ENCODE measurements at places on chromosomes 2 and 18.
A peak's percentile ranks its signal among the peaks of the same experiment; 100 is the strongest.

DNA sequence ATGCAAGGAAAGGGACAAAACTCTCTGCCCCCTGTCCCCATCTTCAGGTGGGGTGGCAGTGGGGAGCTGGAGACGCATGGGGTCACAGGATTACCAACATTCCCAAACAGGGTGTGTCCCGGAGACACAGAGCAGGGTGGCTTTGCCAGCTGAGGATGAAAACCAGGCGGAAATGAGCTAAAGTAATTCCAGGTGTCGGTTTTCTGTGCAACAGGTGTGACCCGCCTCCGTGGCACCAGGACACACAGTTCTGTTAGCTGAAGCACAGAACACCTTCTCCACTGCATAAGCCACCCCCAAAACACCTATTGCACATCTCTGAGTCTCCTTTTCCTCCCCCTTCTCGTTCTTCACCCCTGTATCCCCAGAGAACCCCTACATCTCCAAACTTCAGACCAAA lies 122.7 kb upstream of the GLI2 start:
- DNase-seq = no peak

DNA sequence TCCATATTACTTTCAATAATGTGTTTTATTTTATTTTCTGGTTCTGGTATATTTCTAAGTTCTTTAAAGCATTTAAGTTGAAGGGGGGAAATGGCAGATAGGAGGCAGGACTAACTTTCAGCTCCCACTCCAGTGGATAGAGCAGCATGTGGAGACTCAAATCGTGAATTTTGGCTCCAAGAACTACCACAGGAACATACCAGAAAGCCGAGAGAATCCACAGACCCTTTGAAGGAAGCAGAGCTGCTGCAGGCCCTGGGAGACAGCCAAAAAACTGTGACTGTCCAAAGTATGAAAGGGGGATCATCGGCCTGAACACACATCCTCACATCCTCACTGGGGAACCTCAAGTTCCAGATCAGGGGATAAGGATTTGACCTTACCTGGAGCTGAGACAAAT lies 207.6 kb upstream of the VWC2L start:
- DNase-seq = peak; percentile 12

DNA sequence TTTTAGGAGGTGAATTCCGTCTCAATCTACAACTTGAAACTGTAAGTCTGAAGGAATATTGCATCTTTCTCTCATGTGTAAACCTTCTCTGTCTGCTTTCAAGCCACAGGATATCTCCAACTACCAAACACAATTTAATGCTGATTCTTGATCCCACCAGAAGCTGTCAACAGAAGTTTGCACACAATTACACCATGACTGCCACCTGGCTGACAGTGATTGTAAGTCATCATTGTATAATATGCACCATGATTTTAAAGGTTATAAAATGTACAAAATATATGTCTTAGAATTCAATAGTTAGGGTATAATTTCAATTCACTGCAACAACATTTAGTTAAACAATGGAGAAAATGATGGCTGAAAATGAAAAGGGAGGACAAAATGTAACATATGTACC lies 18.4 kb downstream of the PREPL start:
- DNase-seq = no peak

GRCh38 chr2:106095478-106096298 lies 98.4 kb downstream of the UXS1 start:
- no peak for DNase-seq

- DNase-seq = no peak
Measured at GRCh38 chr18:39149211-39149806, 1583.7 kb upstream of the CELF4 start.

GRCh38 chr2:112636605-112637288 lies 9.0 kb upstream of the SLC20A1 start:
- no peak for DNase-seq

DNA sequence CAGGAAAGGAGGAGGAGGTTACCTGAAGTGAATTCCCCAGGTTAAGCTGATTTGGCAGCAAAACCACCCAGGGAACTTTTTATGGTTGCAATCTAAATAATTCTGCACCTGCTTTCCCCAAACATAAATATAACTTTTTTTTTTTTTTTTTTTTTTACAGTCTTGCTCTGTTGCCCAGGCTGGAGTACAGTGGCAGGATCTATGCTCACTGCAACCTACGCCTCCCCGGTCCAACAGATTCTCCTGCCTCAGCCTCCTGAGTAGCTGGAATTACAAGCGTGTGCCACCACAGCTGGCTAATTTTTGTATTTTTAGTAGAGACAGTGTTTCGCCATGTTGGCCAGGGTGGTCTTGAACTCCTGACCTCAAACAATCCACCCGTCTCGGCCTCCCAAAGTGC lies 16.1 kb upstream of the PPP1CB start:
- no peak for DNase-seq
